ENCODE measurements at places on chromosomes 12 and 14.

GRCh38 chr14:92294506-92294905 lies 28.5 kb upstream of the SLC24A4 start:
- no peak for DNase-seq

GRCh38 chr14:99855271-99855670 lies 62.1 kb downstream of the EML1 start:
- DNase-seq, result no peak

DNA sequence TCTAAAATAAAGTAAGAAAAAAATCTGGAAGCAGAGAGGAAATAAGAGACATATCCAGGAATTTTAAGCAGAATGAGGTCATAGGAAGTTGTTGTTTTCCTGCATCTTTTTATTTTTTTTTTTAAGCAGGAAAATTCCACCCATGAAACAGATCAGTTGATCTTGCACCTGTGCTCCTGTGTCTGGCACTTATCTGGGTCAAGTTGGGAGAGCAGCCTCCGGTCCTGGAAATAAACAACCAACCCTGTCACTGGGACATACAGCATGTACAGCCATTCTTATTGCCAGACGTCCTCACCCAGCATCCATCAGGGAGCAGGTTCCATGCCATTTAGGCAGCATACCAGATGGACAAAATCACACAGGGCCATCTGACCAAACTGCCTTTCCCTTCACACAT lies 266.0 kb upstream of the BTG1 start:
- DNase-seq, result no peak

DNA sequence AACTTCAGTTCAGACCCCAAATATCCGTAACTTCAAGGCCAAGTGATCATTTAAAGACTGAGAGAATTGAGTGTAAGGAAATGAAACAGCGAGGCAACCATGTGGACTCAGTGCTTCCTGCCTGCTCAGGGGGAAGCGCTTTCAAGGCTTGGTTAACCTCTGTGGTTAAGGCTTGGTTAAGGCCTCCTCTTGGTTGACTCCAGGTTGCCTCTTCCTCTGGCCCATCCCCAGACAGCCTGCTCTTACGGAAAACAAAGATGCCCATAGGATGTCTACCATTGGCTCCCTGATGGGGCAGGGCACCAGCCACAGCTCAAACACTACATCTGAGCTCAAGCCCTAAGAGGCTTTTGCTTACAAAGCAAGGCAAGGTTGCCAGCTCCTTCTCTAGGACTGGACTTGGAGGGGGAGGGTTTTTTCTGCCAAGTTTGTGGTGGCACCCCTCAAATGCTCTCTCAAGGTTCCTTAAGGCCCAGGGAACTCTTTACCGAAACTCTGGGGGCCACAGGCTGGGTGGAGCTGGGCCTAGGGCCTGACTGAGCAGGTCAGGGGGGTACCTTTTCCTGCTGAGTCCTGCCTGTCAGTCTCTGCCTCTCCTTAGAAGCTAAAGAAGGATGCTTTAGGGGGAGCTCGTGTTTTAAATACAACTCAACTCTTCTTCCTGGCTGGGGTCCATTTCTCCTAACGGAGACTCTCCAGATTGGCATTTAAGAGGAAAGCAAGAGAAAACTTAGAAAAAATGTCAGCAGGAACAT lies 13.7 kb downstream of the COL2A1 start:
- DNase-seq, result peak; percentile 17

GRCh38 chr12:59166457-59166856 lies 246.2 kb upstream of the LRIG3 start:
- DNase-seq, result no peak

DNA sequence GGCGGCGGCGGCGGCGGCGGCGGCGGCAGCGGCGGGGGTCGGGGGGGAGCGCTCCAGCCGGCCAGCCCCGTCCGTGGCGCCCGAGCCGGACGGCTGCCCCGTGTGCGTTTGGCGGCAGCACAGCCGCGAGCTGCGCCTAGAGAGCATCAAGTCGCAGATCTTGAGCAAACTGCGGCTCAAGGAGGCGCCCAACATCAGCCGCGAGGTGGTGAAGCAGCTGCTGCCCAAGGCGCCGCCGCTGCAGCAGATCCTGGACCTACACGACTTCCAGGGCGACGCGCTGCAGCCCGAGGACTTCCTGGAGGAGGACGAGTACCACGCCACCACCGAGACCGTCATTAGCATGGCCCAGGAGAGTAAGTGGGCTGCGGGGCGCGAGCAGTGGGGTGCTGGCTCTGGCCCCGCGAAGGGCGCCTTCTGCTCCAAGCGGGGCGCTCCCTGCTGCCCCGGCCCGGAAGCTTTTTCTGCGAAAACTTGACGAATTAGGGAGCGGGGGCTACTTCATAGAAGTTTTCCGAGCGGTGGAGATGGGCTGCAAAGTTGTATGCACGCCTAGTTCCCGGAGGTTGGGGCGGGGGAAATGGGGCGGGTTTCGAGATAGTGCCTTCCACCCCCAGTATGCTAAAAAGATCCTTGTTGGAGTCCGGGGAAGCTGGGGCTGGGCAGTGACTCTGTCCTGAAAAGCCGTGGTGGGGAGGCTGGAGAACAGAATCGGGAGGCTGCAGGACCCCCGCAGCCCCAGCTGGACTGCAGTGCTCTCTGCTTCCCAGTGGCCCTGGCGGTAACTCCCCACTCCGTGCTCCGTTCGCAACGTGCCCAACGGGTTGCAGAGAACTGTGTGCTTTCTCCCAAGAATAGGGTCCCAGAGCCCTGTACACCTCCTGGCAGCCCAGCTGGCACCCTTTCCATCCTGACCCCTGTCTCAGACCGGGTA lies 751 bp downstream of the GDF11 start:
- DNase-seq, result peak; percentile 16

- no peak for DNase-seq
Measured at GRCh38 chr12:24848941-24849477, 99.9 kb downstream of the BCAT1 start.

- no peak for DNase-seq
Measured at GRCh38 chr12:16613199-16613598, 7.2 kb upstream of the LMO3 start.
